ENCODE measurements at places on chromosomes 2 and 18.

- DNase-seq = no peak
These were observed 42.5 kb downstream of the MOB4 start for GRCh38 chr2:197558393-197558792.

- no peak for DNase-seq
These were observed 160.9 kb downstream of the BAZ2B start for GRCh38 chr2:159455330-159455918.

GRCh38 chr18:79643054-79643984, 36.3 kb upstream of the CTDP1 start:
- DNase-seq = no peak

- no peak for DNase-seq
These were observed 566.0 kb downstream of the TMX3 start for GRCh38 chr18:68148863-68149262.

Measured in hippocampal formation (tissue), 2 donors.